Dorsolateral prefrontal cortex (tissue), 122 donors: ENCODE measurements at places on chromosomes 2 and 18. TPM values are rescaled to one million over a fixed set of nuclear protein-coding genes. Genes with fewer than 3 reads are reported as not detected.

SCTR gene
- total RNA-seq: not detected

ALLC gene
- not detected for total RNA-seq

IL1RN gene
- not detected for total RNA-seq

TFCP2L1 gene
- 1.3 TPM for total RNA-seq

RIT2 gene
- 15.7 TPM for total RNA-seq
